ENCODE measurements at places on chromosomes 6 and 20. TPM values are rescaled to one million over a fixed set of nuclear protein-coding genes. Genes with fewer than 3 reads are reported as not detected.

- no peak for DNase-seq
Observed at GRCh38 chr6:10528158-10528981, 7.2 kb downstream of the GCNT2 start.

GRCh38 chr6:126541806-126542491 lies 202.0 kb downstream of the CENPW start:
- DNase-seq = no peak

Gene KPNA5
- total RNA-seq = 13.8 TPM

Gene SLC22A16
- 0.14 TPM for total RNA-seq

- no peak for DNase-seq
Observed at GRCh38 chr6:110939429-110940200, 18.9 kb upstream of the GTF3C6 start.

Gene TNFRSF6B
- total RNA-seq = 1.8 TPM

Gene SDHAF4
- total RNA-seq = 5.6 TPM

- no peak for DNase-seq
Observed at GRCh38 chr6:157946865-157947532, 34.7 kb upstream of the SYNJ2 start.

Gene STK4
- 29.4 TPM for total RNA-seq

All from sigmoid colon (tissue), 7 donors.